ENCODE measurements at places on chromosomes 6 and 20.
A peak's percentile ranks its signal among the peaks of the same experiment; 100 is the strongest.

DNA sequence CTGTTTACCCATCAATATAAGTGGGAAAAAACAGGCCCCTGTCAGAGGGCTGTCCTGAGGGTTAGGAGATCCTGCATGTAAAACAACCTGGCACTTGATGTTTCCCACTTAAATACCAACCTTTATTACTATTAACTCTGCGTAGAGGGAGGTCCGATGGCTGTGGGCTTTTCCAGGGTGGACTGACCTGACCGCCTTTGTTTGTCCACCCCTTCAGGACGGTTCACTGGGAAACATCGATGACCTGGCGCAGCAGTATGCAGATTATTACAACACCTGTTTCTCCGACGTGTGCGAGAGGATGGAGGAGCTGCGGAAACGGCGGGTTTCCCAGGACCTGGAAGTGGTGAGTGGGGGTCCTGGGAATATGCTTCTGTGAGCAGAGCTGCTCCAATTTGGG, 47.3 kb downstream of the SASH1 start:
- no peak for DNase-seq

DNA sequence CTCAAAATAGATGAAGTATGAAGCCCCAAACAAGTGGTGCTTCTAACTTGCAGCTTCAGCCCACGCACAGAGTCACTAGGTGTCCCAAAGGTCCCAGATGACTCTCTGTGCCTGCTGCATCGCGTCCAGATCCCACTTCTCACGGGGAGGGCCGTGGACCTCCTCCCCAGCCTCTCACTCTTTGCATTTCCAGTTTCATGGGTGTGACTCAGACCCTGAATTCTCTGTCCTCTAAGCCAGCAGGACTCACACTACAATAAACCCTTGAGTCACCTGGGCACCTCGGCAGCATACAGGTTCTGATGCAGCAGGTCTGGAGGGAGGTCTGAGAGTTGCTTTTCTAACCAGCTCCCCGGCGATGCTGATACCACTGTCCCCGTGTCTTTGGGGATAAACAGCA, 114.0 kb upstream of the RIN2 start:
- no peak for DNase-seq

DNA sequence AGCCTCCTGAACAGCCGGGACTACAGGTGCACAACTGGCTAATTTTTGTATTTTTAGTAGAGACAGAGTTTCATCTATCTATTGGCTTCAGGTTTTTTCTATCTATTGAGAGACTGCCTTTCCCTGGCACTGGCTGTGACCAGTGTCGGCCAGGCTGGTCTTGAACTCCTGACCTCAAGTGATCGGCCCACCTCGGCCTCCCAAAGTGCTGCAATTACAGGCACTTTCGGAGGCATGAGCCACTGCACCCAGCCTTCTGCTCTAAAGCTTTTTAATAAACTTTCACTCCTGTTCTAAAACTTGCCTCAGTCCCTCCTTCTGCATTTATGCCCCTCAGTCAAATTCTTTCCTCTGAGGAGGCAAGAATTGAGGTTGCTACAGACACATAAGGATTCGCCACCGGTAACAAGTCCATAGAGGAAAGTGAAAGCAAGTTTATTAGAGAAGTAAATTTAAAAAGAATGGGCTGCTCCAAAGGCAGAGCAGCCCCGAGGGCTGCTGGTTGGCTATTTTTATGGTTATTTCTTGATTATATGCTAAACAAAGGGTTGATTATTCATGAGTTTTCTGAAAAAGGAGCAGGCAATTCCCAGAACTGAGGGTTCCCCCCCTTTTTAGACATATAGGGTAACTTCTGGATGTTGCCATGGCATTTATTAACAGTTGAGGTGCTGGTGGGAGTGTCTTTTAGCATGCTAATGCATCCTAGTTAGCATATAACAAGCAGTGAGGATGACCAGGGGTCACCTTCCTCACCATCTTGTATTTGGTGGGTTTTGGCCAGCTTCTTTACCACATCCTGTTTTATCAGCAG, 44.8 kb upstream of the RNGTT start:
- no peak for DNase-seq

DNA sequence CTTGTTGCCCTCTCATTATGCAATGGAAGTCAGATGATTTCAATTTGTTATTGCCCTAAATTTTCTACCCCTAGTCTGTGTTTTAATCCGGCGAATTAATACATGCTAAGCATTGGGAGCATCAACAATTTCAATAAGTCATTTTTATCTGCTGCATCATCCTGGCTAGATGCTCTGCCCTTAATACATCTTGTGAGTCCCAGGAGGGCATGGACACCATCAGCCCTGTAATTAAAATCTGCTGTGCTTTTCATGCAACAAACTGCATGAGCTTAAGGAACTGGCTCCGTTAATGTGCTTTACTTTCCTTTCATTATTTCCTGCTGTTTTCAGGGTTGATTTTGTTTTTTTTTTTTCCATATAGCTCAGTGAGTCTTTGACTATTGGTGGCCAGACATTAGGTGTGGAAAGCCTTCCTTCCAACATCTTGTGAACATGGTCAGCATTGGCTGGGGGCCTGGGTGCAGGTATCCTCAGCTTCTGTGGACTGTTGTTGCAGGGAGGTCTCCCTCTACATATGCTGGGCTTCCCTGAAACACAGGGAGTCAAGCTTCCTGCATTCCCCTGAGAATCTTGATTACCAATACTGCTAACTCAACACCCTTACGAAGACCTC, 8.5 kb upstream of the PBOV1 start:
- DNase-seq: peak; percentile 31

- peak; percentile 43 for DNase-seq
Observed at GRCh38 chr20:9616833-9617461, 102.6 kb downstream of the LAMP5 start.

Measured in fibroblast of upper back skin (primary cell).